ENCODE measurements at places on chromosomes 12 and 14.

DNA sequence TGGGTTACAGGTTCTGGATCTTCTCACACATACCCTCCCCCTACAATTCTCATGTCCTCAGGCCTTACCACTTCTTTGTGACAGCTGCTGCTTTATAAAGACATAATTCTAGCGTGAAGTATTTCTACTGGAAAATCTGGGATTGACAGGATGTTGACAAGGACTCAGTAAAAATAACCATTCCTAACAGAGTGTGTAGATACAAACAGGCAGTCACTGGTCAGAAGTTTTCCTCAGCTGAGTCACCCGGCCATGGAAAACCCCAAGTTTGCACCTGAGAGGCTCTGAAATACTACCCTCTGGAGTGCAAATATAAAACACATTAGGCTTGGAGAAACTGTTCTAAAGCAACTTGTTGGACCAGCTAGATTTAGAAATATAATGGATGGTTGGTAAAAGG is 54.4 kb downstream of the SPPL3 start:
- no peak for DNase-seq

DNA sequence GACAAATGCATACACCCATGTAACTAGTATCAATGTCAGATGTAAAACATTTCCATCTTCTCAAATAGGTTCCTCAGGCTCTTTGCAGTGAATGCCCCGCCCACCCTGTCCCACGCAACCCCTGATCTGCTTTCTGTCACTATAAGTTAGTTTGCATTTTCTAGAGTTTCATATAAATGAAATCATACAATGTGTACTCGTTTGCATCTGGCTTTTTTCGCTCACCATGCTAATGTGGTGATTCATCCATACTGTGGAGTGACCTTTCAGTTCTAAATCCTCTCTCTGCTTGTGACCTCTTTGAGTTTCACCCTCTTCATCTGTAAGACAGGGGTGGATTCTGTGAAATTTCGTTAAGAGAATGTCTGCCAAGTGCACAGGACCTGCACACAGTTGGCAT is 30.6 kb upstream of the MSI1 start:
- DNase-seq = no peak

DNA sequence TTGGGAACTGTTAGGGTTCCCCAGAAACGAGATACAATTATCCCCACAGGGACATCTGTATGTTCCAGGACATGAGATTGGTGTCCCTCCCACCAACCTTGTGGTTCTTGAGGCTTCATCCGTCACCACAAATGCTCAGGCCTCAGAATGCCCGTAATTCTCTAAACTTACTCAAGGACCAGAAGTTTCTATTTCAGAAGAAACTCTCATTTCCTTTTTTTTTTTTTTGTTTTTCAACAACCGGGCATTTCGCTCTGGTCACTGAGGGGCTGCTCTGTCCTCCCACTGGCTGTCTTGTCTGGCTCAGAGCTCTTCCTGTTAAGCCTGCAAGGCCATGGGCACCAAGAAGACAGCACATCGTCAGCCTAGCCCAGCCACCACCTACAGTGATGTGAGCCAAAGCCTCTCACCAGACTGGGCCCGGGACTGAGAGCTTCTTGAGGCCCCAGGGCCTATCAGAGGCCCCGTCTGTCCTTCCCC is 36.2 kb downstream of the VDR start:
- peak; percentile 16 for DNase-seq

- DNase-seq = no peak
These were observed 15.8 kb downstream of the SEL1L start for GRCh38 chr14:81517798-81518398.

Data from colonic mucosa (tissue), 4 donors.